ENCODE measurements at places on chromosomes 12 and 14.

- no peak for DNase-seq
Observed at GRCh38 chr14:101087614-101088394, 184.3 kb upstream of the RTL1 start.

GRCh38 chr12:65948320-65949008, 124.2 kb downstream of the HMGA2 start:
- no peak for DNase-seq

DNA sequence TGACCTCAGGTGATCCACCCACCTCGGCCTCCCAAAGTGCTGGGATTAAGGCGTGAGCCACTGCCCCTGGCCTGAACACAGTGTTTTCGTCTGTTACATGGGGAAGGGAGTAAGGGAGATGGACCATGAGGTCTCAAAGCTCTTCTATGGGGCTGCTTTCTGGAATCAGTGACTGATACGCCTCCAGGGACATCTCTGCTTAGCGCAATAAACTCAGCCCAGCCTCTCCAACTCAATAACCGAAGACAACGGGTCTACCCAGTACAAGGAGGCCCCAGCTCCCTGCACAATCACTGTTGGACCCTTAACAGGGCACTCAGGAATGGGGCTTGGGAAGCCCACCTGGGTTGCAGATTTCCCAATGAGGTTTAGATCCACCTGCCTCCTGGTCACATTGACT, 42.6 kb upstream of the CHGA start:
- no peak for DNase-seq

GRCh38 chr12:125470838-125471783, 405.9 kb downstream of the AACS start:
- DNase-seq: no peak

GRCh38 chr12:121025442-121026226, 9.3 kb upstream of the C12orf43 start:
- DNase-seq: no peak

DNA sequence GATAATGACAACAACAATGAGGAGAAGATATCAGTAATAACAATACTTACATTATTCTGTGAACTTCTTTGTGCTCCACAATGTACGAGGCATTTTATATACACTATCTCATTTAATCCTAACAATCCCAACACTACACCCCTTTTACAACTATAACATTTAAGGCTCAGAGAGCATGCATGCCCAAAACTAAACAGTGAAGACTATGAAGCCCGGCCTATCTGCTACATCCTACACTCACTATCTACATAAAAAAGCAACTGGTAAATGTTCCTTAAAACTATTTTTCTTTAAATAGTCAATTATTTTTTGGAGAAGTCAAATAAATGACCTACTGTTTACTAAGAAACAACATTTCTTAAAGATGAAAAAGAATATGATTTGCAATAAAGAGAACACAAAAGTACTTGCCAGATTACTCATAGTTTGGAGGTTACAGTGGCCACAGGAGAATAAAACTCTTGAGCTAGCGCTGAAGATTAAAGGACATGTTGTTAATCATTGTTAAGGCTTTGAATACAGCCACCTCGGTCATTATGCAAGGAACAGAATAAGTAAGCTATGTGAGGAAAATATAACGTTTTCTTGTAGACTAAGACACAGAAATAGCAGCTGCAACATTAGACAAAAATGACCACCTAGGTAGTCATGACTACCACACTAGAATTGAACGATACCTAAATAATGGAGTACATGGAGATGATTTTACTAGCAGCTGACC, 56.7 kb downstream of the EPS8 start:
- no peak for DNase-seq

- DNase-seq: no peak
Observed at GRCh38 chr12:106006940-106007339, 131.8 kb downstream of the NUAK1 start.

GRCh38 chr14:66979101-66979974, 209.9 kb upstream of the GARIN2 start:
- DNase-seq: no peak
